ENCODE measurements at places on chromosomes 2 and 18.

DNA sequence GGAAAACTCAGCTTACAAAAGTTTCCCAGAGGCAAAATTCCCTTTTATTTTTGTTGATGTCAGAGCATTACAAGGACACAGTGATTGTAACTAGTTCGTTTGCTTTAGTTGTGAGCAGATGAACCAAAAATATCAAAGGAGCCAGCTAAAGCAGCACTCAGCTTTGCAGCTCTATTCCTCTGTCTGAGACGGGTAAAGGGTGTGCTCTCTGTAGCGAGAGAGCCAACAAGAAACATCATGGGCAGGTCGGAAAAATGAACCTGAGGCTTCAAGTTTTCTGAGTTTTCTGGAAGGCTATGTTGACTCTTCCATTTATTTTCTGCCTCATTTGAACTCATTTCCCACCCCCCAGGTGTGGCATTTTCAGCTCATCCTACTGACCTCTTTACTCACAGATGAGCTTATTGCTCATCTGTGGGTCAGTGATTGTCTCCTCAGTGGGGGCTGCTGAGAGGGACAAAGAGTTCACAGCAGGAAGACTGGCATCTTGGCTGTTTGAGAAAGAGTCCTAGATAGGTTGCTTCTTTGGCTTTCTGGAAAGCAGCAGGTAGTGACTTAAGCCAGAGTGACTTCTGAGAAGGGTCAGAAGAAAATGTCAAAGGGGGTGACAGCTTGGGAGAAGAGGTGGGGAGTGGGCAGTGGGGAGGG lies 66.6 kb upstream of the EPC2 start:
- peak; percentile 36 for DNase-seq

- DNase-seq = no peak
Observed at GRCh38 chr2:101132202-101132601, 19.0 kb downstream of the TBC1D8 start.

DNA sequence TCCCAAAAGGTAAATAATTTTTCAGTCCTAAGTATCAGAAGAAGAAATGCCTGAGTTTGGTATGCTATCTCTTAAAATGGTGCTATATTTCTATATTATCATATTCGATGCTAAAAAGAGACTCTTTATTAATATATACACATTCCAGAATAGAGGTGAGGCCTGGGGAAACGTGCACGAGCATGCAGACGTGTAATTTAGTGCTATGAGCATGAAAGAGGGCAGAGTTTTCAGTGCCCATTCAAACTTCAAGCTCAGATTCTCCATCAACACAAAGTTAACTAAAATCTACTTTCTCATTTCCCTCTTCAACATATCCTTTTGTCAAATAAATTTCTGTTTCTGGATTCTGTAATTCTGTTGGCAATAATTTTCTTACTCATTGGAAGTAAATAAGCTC lies 5.7 kb upstream of the COBLL1 start:
- DNase-seq = no peak

- DNase-seq = no peak
Observed at GRCh38 chr2:149652926-149653325, 65.4 kb upstream of the MMADHC start.

GRCh38 chr2:103788389-103788788 lies 1026.6 kb downstream of the TMEM182 start:
- DNase-seq = peak; percentile 4

DNA sequence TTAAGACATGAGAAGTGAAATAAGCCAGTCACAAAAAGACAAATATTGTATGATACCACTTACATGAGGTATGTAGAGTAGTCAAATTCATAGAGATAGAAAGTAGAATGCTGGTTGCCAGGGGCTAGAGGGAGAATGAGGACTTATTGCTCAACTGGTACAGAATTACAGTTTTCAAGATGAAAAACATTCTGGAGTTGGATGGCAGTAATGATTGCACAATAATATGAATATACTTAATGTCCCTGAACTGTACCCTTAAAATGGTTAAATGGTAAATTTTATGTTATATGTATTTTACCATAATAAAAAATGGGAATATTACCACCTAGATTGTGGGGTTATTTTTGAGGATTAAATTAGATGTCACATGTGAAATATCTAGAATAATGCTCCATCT lies 341.2 kb downstream of the CLIP4 start:
- no peak for DNase-seq

- no peak for DNase-seq
Observed at GRCh38 chr18:37452015-37452414, 113.6 kb downstream of the CELF4 start.

DNA sequence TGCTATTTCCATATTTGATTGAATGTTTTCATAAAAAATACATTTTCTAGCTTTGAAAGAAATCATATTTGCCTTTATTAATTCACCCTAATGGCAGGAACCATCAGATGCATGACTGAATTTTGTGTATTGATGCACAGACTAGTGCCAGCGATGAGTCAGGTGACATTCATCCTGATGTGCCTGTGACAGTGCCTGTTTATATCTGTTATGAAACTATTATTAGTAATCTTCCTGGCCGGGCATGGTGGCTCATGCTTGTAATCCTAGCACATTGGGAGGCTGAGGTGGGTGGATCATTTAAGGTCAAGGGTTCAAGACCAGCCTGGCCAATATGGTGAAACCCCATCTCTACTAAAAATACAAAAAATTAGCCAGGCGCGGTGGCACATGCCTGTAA lies 170.0 kb downstream of the TSN start:
- DNase-seq = no peak

DNA sequence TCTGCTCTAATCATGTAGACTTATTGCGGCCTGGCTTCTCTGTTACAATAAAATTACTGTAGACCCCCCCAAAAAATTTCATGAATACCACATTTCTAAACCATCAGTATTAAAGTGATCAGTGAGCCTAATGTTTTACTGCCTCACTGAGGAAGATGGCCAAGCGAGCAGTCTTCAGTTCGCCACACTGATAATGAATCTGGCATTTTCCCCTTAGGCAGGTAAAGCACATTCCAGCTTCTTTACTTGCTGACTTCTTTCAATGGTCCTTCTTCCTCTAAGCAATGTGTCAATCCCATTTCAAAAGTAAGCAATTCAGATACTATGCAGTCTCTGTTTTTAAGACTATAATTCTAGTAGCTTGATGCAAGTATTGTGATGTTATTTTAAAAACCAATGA lies 137.6 kb downstream of the LAMA1 start:
- no peak for DNase-seq

DNA sequence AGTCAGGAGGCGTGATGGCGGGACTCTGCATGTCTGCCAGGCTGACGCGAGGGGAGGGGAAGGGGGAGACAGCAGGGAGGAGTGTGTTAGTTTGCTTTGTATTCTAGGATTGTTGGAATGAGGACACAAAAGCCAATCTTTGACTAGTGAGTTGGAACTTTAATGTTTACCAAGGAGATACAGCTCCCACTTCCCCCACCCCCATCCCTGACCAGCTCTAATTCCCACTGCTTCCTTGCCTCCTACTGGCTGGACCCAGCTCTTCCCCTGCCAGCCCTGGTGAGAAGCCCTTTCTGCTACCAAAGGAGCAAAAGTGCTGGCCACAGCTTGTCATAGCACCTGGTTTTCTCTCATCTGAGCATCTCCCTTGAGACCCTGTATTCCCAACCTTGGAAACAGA lies 84.5 kb downstream of the CELF4 start:
- DNase-seq = peak; percentile 46

GRCh38 chr2:240622531-240623235 lies 2.6 kb upstream of the GPR35 start:
- no peak for DNase-seq

DNA sequence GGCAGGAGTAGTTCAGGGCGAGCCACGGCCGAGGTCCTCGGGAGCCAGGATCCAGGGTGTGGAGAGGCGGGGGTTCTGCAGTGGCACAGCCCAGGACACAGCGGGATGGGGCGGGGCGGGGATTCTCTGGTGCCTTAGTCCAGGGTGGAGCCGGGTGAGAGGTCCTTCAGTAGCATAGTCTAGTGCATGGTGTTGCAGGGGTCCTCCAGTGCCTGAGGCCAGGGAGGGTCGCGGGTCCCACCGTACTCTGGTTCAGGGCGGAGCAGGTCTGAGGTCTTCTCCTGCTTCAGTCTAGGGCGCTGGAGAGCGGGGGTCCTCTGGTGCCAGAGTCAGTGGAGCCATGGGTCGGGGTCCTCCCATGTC lies 131.1 kb downstream of the CCDC74A start:
- DNase-seq = no peak

DNA sequence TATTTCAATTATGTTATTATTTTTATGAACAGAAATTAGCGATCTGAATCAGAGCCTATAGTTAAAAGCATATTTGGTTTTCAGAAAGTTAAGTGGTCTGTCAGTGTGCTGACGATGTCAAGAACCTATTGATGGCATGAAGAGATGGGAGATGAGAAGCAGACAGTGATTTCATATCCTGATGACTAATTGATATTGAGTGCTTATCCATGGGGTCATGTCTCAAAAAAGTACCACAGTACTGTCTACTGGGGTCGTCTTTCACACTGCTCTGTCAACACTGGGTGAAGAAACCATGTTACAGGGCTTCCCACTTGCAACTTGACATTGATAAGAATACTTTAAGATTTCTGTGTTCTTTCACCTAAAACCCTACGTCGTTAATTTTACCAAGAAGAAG lies 297.1 kb downstream of the AFF3 start:
- DNase-seq = no peak

GRCh38 chr2:211879323-211879722 lies 659.3 kb downstream of the ERBB4 start:
- peak; percentile 27 for DNase-seq

DNA sequence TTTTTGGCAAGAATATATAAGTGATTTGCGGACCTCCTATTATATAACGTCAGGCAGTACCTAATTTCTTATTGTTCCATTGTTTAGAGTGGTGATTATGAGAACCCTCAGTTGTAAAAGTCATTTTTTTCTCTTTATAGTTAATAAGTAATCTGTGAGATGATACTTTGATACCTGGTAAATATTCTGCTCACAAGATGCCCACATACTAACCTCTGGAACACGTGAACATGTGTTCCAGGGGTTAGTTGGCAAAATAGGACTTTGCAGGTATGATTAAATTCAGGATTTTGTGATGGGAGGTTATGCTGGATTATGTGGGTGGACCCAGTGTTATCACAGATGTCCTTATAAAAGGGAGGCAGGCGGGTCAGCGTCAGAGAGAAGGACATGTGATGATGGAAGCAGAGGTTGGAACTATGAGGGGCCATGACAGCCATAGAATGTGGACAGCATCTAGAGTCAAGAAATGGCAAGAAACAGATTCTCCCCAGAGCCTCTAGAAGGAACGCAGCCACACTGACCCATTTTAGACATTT lies 16.8 kb downstream of the MAIP1 start:
- DNase-seq = no peak

GRCh38 chr2:238059505-238059904 lies 1.3 kb upstream of the SCLY start:
- DNase-seq = no peak

DNA sequence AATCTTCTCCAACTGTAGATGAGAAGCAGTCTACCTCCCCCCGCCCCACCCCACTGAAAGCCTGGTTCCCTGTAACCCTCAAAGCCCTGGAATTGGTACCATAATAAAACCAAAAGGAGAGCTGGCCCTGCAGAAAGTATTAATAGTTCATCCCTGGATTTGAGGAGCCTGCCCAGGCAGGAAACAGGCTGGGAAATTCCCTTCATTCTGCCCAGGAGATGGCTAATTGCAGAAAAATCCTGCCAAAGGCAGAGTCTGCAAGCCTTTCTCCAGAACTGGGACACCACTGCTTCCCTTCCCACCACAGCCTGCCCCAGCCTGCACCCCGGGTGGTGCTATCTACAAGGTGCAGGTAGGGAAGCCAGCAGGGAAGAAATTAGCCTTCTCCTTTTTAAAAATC lies 16.3 kb downstream of the GKN2 start:
- no peak for DNase-seq

GRCh38 chr2:201664334-201664733 lies 21.0 kb upstream of the TMEM237 start:
- DNase-seq = peak; percentile 21

DNA sequence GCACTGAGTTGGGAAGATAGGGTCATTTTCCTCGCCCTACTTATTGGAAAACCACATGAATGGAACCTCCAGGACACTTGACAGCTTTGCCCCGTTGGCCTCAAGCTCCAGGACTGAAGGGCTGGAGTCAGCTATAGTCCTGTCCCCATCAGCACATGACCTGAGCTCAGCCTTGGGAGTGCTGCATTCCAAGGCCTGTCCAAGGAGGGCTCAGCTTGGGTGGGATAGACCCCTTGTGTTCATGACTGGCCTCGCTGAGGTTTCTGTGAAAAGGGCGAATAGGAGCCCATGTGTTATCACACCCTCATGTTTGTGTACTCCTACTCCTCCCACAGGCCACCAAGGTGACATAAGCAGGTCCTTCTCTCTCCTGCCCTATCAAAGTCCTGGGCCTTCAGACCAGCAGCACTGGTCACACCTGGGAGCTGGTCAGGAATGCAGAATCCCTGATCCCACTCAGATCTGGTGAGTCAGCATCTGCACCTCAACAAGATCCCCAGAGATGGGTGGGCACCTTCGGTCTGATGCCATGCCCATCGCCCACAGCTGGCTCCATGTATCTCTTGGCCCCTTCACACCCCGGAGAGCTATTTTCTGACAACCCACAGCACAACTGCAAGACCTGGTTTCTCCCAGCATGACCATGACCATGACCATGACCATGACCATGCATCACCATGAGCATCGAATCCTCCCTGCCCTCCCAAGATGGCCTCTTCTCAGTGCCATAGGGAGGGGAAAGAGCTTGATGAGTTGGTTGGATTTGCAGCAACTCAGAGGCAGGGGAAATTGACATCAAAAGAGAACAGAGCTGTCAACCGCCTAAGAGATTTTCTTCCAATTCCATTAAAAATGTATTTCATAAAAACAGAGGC lies 83.0 kb upstream of the RAB6C start:
- no peak for DNase-seq

GRCh38 chr2:56009758-56010458 lies 86.3 kb upstream of the EFEMP1 start:
- DNase-seq = peak; percentile 49

DNA sequence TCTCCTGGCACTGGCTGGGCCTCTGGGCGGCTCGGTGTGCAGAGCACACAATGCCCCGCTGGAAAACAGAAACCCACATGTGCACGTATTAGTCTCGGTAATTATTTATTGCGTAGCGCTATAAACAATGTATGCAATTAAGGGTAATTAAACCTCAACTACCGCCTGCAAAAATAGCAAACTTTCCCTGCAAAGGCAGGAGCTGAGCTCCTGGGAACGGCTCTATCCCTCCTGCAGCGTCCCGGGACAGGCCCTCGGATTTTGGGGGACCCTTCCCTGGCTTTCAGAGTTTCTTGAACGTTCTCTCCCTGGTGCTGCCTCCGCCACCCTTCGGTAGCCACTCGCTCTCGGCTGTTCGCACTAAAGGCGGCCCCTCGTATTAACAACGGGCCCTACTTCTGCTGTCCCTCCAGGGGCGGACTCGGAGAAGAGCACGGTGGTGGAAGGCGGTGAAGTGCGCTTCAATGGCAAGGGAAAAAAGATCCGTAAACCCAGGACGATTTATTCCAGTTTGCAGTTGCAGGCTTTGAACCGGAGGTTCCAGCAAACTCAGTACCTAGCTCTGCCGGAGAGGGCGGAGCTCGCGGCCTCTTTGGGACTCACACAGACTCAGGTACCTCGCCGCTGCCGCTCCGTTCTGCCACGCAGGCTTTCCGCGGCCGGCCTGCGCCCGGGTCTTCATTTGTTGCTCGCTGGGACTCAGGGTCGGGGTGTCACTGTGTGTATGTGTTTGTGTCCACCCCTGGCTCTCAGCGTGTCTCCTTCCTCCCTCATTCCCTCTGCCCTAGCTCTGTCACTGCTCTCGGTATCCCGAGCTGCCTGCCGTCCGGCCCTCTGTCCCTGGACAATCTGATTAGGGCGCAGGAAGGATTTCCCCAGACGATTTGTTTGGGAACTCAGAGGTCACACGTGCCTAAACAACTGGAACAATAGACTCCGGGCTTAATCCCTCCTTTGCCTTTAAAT lies 1.2 kb downstream of the DLX1 start:
- DNase-seq = peak; percentile 85

GRCh38 chr2:218259099-218259961 lies 1.5 kb upstream of the GPBAR1 start:
- peak; percentile 24 for DNase-seq

Measured in GM23338 (cell line).